Umbilical cord (tissue), 2 donors: ENCODE measurements at places on chromosomes 12 and 14. TPM values are rescaled to one million over a fixed set of nuclear protein-coding genes. Genes with fewer than 3 reads are reported as not detected.

- DNase-seq, result no peak
Observed at GRCh38 chr12:129788506-129789084, 115.2 kb downstream of the TMEM132D start.

DNA sequence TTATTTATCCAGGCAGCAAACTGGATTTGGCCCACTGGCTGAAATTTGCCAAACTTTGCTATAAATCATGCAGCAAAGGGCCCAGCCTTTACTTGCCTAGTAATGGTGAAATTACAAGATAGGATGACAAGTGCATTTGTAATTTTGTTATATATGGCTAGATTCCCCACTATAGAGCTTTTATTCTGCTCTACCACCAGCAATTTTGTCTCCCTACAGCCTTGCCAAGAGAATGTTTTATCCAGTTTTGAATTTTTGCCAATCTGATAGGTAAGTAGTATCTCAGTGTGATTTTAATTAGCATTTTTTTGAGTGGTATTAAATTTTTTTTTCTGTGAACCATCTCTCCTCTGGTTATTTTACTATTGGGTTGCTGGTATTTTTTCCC, 161.6 kb downstream of the SLC41A2 start:
- no peak for DNase-seq

DNA sequence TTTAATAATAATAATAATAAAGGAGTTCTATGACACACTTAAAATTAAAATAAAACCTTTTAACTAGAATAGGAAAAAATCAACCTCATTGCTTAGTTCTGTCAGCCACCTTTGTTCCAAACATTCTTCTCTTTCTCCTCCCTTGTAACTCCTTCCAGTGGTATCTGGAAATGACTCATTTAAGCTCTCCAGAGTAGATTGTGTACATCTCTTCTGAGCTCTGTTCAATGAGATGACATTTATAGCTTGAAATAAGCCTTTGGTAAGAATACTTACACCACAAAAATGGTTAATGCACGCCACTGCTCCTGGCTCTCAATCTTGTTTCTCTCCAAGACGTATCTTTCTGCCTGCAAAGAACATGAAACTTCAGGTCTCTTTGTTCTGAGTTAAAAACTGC, 70.3 kb downstream of the STAB2 start:
- peak; percentile 86 for DNase-seq

- no peak for DNase-seq
Observed at GRCh38 chr14:60563113-60563512, 54.2 kb downstream of the SIX6 start.

DNA sequence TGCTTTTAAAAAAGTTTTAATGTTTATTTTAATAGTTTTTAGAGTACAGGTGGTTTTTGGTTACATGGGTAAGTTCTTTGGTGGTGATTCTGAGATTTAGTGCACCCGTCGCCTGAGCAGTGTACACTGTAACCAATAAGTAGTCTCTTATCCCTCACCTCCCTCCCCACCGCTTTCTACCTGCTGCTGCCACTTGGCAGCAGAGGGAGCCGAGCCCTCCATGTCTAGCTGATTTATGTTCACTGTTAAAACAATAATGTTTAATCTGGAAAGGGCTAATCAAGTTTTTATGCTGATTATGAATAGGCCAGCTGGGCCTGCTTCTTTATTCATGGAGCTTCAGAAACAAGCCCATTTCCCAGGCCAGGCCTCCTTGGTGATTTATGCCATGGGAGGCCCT, 73.1 kb downstream of the ADCK1 start:
- no peak for DNase-seq

- DNase-seq, result no peak
Observed at GRCh38 chr12:20525064-20525610, 156.8 kb downstream of the PDE3A start.

DNA sequence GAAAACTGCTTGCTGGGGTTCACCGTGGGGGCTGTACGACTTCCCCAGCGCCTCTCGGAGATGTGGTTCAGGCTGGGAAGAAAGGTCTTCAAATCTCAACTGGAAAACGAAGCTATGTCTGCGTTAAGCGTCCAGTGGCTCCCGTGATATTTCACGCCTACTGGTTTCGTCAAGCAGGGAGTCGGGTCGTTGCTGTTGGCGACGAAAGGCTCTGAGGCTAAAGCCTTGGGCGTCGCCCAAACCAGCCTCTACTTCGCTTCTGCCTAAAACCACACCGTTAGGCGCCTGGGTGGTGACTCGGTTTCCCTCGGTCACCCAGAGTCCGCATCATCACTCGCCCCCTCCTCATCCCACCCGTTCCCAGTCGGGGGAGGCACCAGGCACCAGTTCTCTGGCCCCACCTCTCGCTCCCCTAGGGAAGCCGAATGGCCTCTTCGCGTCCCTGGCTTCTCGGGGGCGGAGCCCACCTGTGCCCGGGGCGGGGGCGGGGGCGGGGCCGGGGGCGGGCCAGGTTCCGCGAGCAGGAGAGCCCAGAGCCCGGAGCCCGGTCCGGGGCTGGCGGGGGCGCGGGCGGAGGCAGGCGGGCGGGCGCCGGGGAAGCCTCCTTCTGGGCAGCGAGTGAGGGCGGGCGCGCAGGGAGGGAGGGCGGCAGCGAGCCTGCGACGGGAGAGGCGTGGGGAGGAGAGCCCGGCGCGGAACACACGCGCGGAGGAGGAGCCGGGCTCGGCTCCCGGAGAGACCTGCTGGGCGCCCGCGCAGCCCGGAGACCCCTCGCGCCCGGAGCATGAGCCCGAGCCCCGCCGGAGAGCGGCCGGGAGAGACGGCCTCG, at the start of gene B4GALNT3:
Gene B4GALNT3 (plus strand): TSS at position 510 of the 829 bp plus-strand sequence. CDS start 438 bp downstream, outside the sequence.
- peak; percentile 29 for DNase-seq

DNA sequence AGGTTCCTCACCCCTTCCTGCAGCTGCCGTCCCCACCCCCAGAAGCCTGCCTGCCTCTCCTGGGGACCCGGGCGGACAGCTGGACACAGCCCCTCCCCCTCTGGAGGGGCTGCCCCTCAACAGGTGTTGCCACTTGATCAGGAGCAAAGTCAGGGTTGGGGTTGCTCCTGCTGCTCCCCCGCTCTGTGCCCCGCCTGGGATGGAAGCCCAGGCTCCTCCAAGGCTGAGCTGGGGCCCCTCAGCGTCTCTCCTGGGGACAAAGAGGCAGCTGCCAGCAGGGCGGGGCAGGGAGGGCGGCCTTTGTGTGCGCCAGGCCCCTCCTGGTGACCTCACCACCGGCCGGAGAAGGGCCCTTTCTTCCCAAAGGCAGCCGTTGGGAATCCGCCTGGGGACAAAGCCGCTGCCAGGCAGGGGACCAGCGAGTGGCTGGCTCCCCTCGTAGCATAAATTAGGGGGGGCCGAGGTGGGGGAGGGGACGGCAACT, 13.7 kb downstream of the TRMT61A start:
- DNase-seq, result peak; percentile 76

DNA sequence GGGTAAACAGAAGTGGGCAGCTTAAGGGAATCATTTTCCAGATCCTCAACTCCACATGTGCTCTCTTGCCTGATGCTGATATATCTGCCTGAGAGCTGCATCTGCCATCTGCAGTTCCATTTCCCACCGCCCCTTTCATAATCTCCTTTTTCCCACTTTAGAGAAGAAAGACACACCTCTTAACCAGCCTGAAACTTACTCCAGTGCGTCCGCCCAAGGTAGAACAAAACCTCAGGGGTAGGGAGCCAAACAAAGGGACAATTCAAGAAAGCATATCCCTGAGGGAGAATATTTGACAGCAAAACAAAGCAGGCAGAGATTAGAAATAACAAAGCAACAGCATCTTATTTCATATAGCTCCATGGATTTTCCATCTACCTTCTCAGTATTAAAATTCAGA, 4.3 kb downstream of the MDM1 start:
- DNase-seq, result peak; percentile 7

DNA sequence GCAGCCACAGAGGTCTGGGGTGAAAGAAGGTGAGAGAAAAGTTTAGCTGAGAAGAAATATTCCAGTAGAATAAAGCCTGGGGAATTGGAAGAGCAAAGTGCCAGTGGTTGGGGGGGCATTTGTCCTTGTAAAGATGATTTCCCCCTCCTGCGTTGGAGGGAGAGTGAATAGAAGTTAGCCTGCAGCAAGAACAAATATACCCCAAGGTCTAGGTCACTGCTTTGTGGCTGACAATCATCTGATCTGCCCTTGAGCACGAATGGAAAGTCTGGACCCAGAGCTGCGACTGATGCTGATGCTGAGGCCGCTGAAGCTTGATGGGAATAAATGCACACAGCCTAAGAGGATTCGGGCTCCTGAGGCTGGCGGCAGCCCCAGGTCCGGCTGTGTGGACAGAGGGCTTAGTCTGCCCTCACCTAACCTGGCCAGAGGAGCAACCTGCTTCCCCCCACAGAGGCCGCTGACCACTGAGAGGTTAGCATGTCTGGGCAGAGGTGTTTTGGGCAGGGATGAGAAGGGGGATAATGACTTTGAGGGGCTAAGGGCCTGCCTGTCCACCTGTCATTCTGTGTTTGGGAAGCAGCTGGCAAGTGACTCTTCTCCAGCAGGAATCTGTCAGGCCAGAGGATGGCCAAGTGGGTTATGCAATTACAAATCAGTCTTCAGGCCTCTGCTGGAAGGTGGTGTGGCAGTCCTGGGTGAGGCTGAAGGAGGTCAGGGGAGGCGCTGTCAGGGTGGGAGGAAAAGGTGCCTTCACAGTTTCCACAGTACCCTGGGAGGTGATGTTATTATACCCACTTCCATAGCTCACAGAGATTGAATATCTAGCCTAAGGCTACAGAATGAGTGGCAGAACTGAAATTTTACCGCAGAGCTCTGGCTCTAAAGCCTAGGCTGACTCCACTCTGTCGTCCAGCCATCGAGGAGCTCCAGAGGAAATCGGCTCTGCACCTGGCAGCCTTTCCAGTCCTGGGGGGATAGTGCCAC, 11.7 kb downstream of the TUBA1C start:
- no peak for DNase-seq

DNA sequence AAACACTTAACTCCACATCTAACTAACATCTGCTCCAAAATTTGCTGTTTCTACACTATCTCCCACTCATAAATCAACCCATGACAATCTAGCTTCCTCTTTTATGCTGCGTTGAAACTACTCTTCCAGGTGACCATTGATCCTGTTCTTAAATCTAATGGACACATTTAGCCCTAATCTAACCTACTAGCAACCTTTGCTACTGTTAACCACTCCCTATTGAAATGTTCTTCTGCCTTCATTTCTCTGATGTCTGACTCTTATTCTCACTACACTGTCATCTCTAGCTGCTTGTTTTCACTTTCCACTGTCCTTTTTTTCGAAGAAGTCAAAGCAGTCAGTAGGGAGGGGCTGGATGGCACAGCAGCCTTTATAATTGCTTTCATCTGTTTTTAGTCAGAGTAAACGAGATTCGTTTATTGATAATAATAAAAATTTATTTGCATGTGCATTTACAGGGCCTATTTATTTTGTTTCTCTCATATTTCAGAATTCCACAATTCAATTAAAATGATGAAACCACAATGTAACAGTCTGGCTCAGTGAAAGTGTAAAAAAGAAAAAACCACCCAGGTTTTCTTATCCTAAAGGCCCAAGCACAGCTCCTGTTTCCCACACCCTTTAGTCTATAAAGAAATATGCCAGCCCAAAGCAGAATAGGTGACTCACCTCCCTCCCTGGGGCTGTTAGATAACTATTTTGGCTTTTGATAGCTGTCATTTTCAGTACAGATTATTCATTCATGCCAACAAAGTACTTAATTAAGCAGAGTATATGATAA, 44.9 kb downstream of the ATP2B1 start:
- no peak for DNase-seq

DNA sequence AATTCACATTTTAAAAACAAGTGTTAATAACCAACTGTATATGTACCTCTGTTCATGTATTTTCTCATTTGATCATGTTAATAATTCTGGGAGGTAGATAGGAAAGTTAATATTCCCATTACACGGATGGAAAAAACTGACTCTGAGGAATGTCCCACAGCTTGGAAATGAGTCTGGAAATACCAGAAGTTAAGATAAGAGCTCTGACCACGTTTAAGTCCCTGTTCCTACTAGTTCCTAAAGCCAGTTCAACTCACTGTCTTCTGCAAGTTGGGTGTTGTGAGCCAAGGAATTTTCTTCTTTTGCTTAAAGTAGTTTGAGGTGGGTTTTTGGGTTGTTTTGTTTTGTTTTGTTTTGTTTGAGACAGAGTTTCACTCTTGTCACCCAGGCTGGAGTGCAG, 104.5 kb downstream of the TMEM30B start:
- DNase-seq, result no peak

- DNase-seq, result peak; percentile 48
Observed at GRCh38 chr12:84502907-84503787, 409.5 kb downstream of the SLC6A15 start.

DNA sequence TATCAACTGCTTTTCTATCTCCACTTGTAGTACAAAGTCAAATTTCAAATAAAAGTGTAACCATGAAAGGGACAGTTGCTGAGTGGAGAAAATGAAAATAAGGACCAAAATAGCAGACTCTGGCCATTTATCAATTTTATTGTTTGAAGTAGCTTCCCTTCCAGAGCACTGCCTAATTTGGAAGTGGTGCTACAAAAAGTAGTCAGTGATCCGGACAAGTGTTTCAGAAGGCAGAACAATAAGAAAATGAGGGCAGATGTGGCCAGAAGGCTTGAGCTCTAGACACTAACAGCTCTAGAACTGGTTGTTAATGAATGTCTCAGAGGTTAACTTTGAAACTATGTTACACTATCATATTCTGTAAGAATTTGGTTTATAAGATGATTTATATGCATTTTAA, 48.9 kb downstream of the ABCC9 start:
- peak; percentile 52 for DNase-seq

DNA sequence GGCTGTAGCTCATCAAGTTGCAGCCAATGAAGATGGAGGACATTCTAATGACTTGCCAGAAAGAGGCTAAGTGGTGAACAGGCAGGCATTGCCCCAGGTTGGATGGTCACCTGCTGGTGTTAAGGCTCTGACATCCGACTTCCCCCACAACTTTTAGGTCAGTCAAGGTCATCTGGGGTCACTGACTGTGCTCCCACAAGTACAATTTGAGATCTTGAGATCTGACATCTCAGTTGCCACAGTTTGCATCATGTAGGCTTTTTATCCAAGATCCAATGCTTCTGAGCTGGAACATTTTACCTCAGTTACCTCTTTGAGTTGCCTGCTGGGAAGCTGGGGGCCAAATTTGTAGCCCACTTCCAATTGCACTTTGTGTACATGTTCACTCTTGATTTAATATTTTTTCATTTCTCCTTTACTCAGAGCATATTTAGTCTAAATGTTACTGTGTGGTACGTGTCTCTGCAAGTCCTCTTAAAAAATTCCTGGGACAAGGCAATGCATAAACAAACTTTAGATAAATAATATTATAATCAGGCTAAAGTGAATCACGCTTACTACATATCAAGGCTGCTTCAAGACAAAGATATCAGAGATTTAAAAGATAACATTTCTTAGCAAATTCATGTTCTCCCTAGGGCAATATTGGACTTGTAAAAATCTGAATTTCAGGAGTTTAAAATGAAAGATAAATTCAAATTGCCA, 61.4 kb downstream of the SEL1L start:
- no peak for DNase-seq

- no peak for DNase-seq
Observed at GRCh38 chr12:112716099-112717093, 75.2 kb upstream of the RPH3A start.

The PSMC1 gene
- 34.4 TPM for total RNA-seq

The HOXC10 gene
- total RNA-seq, result 3.4 TPM

The ANO2 gene
- total RNA-seq, result 8.7 TPM

The TMEM120B gene
- 3.1 TPM for total RNA-seq

The SLC6A13 gene
- 11.1 TPM for total RNA-seq

The BMP4 gene
- total RNA-seq, result 10.6 TPM

The RPGRIP1 gene
- total RNA-seq, result not detected

The EAPP gene
- 27.0 TPM for total RNA-seq

The ABCD4 gene
- total RNA-seq, result 47.7 TPM
